ENCODE measurements at places on chromosomes 16 and 17. TPM values are rescaled to one million over a fixed set of nuclear protein-coding genes. Genes with fewer than 3 reads are reported as not detected.
A peak's percentile ranks its signal among the peaks of the same experiment; 100 is the strongest.

- ATAC-seq, result no peak
Observed at GRCh38 chr17:71467719-71468118, 653.1 kb upstream of the SOX9 start.

GRCh38 chr16:22353933-22354541 lies 20.4 kb downstream of the CDR2 start:
- no peak for ATAC-seq

GRCh38 chr17:76178124-76178523 lies 37.1 kb upstream of the FOXJ1 start:
- ATAC-seq, result no peak

DNA sequence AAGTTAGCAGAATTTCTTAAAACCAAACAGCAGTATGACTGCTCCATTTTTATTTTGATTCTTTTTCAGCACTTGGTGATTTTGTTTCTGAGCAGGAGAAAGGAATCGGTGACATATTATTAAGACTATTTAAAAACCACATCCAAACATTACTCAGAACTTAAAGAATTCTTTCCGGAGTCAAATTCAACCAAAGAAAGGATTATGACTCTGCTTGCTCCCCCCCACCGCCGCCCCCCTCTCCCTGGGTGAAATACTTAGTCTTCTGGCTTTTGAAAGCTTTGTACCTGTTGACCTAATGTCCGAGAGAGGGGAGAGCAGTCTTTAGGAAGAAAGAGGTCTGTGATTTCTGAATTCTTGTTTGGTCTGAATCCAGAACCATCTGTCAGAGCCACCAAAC lies 17.9 kb upstream of the COL1A1 start:
- no peak for ATAC-seq

DNA sequence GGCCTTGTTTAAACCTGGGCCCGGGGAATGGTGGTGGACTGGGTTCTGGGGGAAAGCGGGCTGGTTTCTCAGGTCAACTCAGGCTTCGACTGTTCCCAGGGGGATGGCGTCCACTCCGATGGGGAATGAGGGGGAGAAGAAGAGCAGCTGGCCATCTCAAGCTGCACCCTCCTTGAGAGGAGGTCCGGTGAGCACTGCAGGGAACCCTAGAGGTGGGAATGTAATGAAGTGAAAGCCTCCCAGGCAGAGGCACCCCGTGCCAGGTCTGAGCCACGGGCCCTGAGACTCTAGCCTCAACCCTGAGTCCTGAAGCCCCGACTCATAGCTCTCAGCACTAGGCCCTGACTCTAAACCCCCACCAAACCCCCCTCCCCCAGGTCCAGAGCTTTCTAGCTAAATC lies 1.2 kb upstream of the CDIPT start:
- no peak for ATAC-seq

GRCh38 chr17:81707725-81708646 lies 4.1 kb upstream of the SLC25A10 start:
- no peak for ATAC-seq

DNA sequence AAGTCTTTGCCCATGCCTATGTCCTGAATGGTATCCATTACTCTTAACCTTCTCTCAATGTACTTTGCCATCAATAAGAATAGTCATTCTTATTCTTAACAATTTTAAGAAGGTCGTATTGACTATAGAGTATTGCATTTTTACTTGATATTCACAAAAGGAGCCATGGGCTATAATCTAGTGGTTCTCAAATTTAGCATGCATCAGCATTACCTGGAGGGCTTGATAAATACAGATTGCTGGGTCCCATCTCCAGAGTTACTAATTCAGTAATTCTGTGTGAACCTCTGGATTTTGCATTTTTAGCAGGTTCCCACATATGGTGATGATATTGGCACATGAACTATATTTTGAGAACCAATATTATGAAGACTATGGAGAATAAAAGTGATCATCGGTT lies 89.6 kb downstream of the ABCA8 start:
- no peak for ATAC-seq

DNA sequence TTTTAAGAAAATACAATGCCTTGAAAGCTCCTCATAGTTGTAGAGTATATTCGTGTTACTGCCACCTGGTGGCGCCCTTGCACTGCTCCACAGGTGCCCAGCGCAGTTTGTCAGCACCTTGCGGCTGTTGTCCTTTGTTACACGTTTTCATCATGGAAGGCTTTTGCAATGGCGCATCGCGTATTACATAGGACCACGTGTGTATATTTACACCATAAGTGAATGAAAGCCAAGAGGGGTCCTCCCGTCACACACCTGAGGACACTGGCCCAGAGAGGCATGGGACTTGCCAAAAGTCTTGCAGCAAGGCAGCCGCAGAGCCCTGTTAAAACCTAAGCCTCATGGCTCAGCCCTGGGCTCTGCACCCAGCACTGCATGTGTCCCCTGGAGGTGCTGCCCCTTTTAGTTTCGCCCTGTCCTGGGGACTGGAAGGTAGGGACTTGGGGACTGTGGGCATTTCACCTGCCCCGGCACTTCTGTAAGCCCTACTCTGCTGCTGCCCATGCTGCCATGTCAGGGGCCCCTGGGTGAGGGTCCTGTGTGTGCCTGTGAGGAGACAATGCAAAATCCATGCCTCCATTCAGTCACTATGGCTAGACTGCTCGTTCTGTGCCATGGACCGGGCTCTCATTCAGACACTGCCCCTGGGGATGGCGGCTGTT lies 24.3 kb downstream of the POLR3E start:
- peak; percentile 59 for ATAC-seq

DNA sequence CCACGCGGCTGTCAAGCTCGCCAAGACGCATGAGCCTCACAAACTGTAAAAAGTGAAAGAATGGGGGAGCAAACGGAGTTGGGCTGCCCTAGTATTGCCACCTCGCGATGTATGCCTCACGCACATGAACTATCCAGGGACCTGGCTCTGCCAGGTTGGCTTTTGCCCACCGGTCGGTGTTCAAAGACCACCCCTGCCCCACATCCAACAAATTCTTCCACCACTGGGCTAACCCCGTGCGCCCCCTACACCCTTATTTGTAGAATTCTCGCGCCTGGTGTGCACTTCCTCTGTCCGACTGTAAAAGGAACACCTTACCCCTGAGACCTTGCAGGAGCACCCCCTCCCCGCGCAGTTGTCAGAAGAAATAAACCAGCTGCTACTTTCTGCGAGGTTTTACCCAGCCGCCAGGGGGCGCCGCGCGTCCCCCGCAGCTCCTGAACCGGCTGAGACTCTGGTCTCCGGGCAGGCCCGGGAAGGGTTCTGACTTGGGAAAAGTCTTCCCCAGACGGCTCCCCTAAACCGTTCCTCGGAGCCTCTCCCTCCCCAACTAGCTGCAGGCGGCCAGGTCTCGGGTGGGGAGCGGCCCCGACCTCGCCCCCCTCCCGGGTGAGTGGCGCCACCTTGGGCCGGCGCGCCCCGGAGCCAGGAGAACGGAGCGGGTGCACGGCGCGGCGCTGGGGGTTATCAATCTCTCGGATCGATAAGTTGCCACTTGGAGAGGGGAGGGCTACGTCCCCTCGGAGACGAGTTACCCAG lies 1.7 kb upstream of the ZNF423 start:
- ATAC-seq, result peak; percentile 26

GRCh38 chr17:31327534-31328159 lies 6.2 kb upstream of the EVI2A start:
- ATAC-seq, result no peak

GRCh38 chr16:31327646-31328225 lies 27.2 kb upstream of the ITGAX start:
- ATAC-seq, result no peak

GRCh38 chr16:10880594-10881452 lies 3.8 kb downstream of the CIITA start:
- no peak for ATAC-seq

The GRB7 gene
- total RNA-seq, result 0.85 TPM

DNA sequence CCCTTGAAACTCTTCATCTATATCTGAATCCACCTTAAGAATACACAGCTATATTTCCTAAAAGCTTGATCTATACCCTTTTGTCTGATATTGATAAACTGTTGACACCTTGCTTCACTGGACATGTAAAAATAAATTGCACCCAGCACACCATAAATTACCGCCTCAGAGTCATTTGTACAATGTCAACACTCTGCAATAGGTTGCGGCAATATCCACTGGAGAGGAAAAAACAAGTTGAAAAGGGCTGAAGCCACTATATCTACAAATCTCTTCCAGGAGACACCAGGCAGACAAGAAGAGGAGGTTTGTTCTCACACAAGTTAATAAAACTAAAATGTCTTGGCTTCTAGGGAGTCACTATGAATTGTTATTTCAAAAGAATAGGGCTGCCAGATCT lies 656.9 kb downstream of the CDH8 start:
- ATAC-seq, result no peak

The FBXL16 gene
- total RNA-seq, result 0.31 TPM

GRCh38 chr16:22941970-22942501 lies 128.1 kb downstream of the HS3ST2 start:
- ATAC-seq, result no peak

DNA sequence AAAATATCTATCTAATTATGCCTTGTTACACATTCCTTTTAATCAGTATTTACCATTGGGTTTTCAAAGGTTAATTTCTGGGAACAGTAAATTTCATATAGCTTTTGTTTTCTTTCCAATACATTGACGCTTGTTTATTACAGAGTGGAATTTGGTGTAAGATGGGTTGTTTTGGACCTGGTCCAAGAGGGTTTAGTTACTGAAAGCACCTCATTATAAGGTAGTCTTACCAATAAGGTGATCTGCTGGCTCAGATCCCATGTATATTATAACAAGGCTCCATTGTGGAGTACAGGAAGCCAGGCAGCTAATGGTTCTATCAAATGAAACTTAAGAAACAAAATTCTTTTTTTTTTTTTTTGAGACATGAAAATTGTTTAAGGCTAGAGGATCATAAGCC lies 87.3 kb upstream of the NACA2 start:
- no peak for ATAC-seq

Data from gastroesophageal sphincter (tissue), 4 donors.